Right cardiac atrium (tissue), 5 donors: ENCODE measurements at places on chromosomes 5 and 9. TPM values are rescaled to one million over a fixed set of nuclear protein-coding genes. Genes with fewer than 3 reads are reported as not detected.

DNA sequence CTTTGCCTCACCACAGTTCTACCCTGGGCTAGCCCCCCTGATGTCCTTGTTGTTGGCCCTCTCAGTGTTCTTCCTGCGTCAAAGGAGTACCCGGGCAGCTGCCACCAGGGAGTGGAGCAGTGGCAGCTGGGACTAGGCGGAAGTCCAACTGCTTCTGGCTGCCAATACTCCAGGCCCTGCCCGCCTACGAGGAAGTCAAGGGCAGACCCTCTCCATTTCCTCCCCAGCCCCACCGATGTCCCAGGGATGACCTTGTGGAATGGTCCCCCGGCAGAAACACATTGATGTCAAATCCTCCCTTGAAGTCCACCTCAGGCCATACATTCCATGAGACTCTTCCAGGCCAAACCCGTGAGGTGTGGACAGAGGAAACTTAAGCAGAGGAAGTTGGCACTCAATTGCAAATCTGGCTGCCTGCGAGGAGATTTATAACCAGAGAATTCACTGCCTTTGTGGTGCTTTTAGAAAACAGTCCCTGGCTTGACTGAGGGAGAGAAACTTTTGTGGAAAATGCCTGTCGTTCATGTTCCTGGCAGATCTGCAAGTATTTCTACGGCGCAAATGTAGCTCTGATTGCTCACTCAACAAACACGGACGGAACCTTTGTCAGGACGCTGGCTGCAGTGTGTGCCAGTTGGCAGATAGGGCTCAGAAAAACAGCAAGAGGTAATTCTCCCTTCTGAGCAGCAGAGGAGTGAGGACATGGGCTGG lies 339.7 kb downstream of the RAB3C start:
- DNase-seq = peak; percentile 88

Gene SLC36A3
- total RNA-seq = not detected

DNA sequence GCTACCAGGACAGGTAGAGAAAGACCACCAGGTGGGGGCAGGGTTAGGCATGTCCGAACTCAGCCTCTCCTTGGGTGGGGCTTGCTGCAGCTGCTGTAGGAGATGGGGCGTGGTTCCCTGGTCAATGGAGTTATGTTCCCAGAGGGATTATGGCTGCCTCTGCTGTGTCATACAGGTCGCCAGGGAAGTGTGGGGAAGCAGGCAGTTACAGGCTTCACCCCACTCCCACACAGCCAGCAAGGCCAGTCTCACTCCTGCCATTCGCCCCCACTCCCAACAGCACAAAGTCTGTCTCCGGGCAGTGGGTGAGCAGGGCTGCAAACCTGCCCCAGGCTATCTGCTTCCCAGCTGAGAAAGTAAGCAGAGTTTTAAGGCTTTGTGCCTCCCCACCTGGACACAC lies 20.0 kb upstream of the CEP72 start:
- no peak for DNase-seq

DNA sequence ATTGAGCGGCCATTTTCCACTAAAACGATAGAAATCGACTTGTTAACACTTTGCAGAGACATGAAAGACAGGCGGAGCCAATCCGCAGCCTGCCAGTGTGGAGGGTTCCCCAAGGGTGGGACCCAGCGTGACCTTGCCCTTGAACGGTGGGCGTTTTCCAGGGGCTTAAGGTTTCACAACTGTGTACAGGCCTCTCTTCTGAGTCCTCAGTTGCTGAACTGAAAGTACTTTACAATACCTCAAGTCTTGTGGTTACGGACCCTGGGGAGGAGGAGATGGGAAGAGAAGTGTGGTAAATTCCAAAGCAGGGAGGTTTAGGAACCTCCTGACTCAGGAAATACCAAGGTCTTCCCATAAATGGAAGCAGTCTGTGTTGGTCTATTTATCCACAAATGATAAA lies 68.2 kb upstream of the CKMT2 start:
- no peak for DNase-seq

Gene FCN2
- not detected for total RNA-seq

GRCh38 chr5:140166911-140167310 lies 8.1 kb upstream of the CYSTM1 start:
- DNase-seq = no peak
